ENCODE measurements at places on chromosomes 16 and 17.

GRCh38 chr16:11142261-11142630 is 113.8 kb downstream of the SOCS1 start:
- no peak for DNase-seq

- peak; percentile 80 for DNase-seq
These were observed 22.8 kb upstream of the PVALEF start for GRCh38 chr17:81142301-81143199.

DNA sequence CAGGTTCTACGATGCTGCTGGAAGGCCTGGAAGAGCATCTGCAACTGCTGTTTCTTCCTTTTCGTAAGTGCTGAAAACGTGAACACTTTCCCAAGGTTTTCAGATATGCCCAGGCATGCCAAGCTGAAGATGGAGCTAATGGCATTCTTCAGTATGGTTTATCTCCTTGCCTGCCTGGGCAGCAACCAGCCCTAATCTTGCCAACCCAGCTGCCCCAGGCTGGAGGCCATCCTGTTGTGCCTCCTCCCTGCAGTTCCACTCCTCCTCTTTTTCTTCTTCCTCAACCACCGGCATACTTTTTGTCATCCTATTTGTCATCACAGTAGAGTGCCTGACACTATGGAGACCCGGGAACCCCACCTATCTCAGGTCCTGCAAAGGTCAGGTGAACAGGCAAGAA is 1849.3 kb downstream of the TP53TG3F start:
- no peak for DNase-seq

GRCh38 chr16:12586701-12587100 is 217.0 kb downstream of the CPPED1 start:
- DNase-seq, result no peak

All from activated CD4-positive, alpha-beta T cell treated with anti-CD3 and anti-CD28 coated beads for 36 hours (primary cell).